Stimulated activated CD4-positive, alpha-beta T cell treated with anti-CD3 and anti-CD28 coated beads, Interleukin-15, amount 100 ng/mL, for 24 hours (primary cell): ENCODE measurements at places on chromosomes 16 and 17.

DNA sequence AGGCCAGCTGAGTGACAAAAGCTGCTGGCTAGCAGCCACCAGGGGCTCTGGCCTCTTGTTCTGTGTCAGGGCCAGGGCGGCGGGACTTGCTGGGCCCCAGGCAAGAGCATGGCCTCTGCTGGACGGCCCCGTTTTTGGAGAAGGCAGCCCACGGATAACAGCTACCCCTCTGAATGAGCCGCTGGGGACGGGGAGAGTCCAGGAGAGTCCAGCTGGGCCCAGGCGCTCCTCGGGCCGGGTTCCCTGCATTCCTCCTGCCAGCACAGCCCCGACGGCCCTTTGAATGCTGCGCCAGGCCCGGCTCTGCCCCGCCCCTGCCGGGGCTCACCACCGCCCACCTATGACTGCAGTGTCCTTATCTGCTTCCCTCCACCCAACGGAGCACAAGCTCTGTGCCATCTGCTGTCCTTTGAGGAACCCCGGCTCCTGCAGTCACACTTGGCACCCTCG is 33.4 kb downstream of the SLC7A5 start:
- DNase-seq, result peak; percentile 7

GRCh38 chr17:7020894-7021664 is 1.8 kb upstream of the BCL6B start:
- DNase-seq, result no peak

- no peak for DNase-seq
These were observed 62.0 kb downstream of the GAS7 start for GRCh38 chr17:10136258-10136981.

DNA sequence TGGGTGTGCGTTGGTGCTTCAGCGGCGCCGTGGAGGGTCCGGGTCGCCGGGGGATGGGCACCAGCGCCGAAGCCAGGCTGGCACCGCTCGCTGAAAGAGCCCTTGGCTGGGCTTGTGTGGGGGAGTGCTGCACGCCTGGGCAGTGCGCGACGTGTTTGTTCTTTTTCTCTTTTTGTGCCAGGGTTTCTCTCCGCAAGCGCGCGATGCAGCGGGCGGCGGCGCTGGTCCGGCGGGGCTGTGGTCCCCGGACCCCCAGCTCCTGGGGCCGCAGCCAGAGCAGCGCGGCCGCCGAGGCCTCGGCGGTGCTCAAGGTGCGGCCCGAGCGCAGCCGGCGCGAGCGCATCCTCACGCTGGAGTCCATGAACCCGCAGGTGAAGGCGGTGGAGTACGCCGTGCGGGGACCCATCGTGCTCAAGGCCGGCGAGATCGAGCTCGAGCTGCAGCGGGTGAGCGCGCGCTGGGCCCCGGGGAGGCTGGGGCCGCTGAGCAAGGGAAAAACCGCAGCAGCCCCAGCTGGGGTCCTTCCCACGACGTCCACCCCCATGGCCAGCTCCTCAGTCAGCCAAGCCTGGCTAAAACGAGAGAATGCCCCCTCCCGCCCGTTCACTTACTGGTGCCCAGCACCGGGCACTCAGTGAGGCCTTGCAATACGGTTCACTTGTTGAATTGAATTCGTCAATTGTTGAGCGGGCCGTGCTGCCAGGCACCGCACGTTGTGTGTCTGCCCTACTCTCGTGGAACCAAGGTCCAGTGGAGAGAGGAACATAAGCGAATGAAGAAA is 541 bp downstream of the GPT2 start:
- peak; percentile 52 for DNase-seq

- DNase-seq, result peak; percentile 62
These were observed 25.6 kb downstream of the WIPI1 start for GRCh38 chr17:68431661-68432071.

- DNase-seq, result no peak
These were observed 16.7 kb upstream of the SLC12A3 start for GRCh38 chr16:56848029-56848936.

GRCh38 chr17:63116967-63117830 is 151.2 kb downstream of the TANC2 start:
- DNase-seq, result no peak

DNA sequence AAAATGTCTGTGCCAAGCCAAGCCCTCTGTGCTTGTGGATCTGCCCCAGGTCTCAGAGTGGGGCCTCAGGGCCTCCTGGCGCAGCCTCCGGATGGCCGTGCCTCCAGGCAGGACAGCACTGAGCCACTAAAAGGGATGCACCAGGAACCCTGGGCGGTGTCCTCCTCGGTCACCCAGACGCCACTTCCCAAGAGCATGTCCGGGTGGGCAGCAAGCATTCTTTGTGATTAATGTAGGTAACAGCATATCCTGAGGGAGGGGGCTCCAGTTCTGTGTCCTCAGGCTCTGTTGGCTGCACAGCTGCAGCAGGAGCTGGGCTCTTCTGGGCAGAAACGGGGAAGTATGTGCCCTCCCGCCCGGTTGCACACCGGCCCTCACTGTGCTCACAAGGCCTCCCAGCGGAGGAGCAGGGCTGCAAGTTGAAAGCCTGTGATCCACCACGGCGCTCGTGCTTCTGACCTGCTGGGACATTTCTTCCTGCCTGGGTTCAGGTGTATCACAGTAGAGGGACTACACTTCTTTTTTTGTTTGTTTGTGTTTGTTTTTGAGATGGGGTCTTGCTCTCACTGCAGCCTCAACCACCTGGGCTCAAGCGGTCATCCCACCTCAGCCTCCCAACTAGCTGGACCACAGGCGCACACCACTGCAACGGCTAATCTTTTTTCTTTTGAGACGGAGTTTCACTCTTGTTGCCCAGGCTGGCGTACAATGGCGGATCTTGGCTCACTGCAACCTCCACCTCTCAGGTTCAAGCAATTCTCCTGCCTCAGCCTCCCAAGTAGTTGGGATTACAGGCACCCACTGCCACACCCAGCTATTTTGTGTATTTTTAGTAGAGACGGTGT is 37.9 kb upstream of the CHMP6 start:
- DNase-seq, result no peak

- peak; percentile 41 for DNase-seq
These were observed 11.3 kb upstream of the ARL5C start for GRCh38 chr17:39177256-39177655.

DNA sequence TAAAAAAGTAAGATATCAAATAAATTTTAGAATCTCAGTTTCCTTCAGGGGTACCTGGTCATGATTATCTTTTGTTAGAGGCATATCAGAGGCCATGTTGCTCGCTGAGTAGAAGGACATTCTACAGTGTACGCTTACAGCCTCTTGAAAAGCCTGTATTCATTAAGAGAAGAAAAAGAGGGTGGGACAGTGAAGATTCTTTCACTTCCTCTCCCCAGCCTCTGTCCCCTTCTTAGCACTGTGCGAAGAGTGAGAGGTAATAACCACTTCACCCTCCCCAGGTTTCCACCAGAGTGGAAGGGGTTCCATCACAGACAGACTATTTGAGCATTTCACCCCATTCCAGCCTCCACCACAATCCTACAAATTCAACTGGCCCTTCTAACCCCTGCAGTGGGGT is 4.8 kb upstream of the LPO start:
- no peak for DNase-seq

- DNase-seq, result no peak
These were observed 1.0 kb upstream of the RHOT1 start for GRCh38 chr17:32141258-32141657.

DNA sequence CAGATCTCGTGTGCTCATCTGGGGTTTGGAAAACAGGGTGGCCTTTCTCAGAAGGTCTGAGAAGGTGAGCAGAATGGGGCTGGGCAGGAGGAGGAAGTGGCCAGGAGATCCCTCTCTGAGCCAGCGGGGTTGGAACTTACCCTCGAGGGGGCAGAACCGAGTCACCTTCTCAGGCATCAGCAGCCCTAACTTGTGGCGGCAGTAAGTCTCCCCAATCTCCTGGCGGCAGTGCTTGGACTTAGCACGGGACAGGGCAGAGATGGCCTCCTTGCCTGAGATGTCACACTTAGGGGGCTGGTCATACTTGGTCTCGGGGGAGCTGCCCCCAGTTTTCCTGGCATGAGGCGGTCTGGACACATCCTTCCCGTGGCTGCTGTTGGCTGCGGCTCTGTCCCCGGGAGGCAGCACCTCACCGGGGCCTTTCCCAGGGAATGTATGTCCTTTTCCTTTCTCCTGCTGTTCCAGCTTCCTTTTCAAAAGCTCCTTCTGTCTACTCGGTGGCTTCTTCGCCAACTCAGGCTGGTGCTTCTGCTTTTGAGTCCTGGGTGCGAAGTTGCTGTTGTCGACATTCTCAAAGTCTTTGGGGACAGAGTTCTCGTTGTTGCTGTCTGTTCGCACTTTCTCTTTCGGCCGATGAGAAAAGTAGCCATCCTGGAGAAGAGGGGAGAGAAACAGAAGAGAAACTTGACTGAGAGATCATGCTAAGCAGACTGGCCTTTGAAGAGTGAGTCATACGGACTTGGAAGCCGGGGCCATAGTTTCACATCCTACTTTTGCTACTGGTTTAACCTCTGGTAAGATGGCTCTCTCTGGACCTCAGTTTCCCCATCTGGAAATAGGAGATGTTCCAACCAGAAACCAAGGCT is 211.7 kb downstream of the XYLT1 start:
- DNase-seq, result no peak

GRCh38 chr16:19710191-19710908 is 7.7 kb downstream of the KNOP1 start:
- DNase-seq, result no peak

DNA sequence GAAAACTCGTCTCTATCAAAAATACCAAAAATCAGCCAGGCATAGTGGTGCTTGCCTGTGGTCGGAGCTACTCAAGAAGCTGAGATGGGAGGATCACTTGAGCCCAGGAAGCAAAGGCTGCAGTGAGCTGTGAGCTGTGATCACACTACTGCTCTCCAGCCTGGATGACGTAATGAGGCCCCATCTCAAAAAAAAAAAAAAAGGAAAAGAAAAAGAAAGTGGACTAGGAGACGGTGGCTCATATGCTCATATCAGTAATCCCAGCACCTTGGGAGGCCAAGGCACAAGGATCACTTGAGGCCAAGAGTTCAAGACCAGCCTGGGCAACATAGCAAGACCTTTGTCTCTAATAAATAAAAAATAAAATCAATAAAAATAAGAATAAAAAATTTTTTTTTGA is 8.8 kb upstream of the SUMO2 start:
- DNase-seq, result no peak

DNA sequence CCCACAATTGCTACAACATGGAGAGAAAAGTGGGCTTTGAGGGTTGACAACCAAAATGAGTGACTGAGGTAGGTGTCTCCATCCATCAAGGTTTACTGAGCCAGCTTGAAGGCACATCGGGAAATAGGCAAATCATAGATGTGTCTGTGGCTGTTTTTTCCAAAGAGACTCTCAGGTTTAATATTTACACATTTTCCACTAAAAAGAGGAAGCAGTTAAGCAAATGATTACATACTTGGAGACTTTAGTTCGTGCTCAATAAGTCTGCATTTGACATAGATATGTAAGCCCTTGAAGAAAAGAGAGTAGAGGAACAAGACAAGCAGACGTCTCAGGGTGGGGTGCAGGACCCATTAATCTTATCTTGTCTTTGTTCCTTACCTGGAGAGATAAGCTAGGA is 148.9 kb upstream of the COX10 start:
- no peak for DNase-seq

- no peak for DNase-seq
These were observed 3.0 kb upstream of the VAT1L start for GRCh38 chr16:77785373-77785764.

DNA sequence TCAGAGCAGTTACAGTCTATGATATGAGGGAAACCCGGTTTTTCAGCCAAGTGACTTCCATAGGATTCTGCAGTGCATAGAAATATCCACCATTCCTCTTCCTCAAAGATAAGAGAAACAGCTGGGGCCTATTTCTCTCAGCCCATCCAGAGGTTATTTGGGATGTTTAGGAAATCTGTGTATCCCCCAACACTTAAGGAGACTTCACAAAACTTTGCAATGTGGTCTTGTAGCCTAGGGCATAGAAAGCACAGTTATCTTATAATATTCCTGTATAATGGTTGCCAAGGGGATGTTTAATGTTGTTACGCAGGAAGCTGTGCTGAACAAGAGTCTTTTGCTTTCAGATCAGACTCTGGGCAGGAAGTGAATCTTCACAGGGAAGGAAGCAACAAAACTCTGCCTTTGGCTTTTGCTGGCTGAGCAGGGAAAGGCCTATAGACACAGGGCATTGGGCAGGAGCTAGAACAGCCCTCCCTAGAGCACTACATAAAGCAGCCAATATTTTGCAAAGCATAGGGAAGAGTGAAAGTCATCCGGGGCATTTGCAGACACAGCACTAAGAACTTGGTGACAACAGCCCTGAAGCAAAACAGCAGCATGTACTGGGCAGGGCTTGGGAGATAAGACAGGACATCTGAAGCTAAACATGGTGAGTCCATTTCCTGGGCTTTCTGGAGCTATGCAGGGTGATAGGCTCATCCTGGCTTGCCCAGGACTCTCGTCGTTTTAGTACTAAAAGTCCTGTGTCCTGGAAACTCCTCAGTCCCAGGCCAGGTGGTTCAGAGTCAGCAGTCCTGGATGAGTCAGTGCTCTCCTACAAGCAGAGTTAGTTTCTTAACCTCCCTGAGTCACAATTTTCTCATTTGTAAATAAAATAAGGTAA is 18.7 kb upstream of the BEAN1 start:
- peak; percentile 43 for DNase-seq

GRCh38 chr16:82892324-82892723 is 265.6 kb downstream of the CDH13 start:
- DNase-seq, result no peak

- DNase-seq, result no peak
These were observed 78.1 kb downstream of the TIMM22 start for GRCh38 chr17:1074886-1075605.

DNA sequence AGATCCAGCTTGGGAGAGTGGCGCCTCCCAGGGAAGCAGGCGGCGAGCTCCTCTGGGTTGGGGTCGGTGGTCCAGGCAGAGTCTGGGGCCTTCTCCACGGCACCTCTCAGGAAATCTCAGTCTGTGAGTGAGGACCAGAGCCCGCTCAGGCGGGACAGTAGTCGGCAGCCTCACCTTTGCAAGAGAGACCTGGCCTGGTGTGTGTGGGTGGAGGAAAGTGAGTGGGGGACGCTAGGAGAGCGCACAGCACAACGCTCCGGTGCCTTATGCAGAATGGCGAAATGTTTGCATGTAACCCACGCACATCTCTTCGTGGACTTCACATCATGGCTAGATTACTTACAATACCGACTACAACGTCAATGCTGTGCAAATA is 2.2 kb downstream of the AHSP start:
- DNase-seq, result no peak

GRCh38 chr17:76104896-76105231 is 1.3 kb upstream of the EXOC7 start:
- no peak for DNase-seq

DNA sequence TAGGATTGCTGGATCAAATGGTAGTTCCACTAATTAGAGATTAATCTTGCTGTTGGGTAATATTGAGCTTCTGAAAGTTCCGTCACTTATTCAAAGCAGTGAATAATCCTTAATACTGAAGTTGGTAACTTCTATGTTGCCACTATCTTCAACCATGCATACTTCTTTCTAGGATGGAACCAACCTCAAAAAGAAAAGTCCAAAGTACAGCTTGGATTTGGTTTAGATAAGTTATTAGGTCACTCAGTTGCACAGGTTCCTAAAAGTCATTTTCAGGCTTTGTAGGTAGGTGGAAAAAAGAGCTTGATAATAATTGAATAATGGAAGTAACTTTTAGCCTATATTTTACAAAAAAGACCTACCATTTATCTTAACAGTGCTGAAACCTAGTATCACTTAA is 78.7 kb downstream of the MAP2K4 start:
- no peak for DNase-seq
